ENCODE measurements at places on chromosomes 16 and 17. TPM values are rescaled to one million over a fixed set of nuclear protein-coding genes. Genes with fewer than 3 reads are reported as not detected.

Gene SLFN12L
- polyA plus RNA-seq: not detected

Gene HS3ST3B1
- 14.6 TPM for polyA plus RNA-seq

Gene PRR35
- polyA plus RNA-seq: 0.16 TPM

Gene PRSS22
- polyA plus RNA-seq: 0.32 TPM

Gene SOST
- not detected for polyA plus RNA-seq

Gene SMARCD2
- polyA plus RNA-seq: 128 TPM

Gene CD79B
- not detected for polyA plus RNA-seq

Gene KCNG4
- polyA plus RNA-seq: not detected

Measured in HepG2 (cell line).